NCI-H2171 treated with DMSO at 0.1 percent for 48 hours (cell line): ENCODE measurements at places on chromosomes 3 and 15.

- DNase-seq = peak; percentile 67
These were observed 6.6 kb downstream of the PPCDC start for GRCh38 chr15:75030023-75030413.

DNA sequence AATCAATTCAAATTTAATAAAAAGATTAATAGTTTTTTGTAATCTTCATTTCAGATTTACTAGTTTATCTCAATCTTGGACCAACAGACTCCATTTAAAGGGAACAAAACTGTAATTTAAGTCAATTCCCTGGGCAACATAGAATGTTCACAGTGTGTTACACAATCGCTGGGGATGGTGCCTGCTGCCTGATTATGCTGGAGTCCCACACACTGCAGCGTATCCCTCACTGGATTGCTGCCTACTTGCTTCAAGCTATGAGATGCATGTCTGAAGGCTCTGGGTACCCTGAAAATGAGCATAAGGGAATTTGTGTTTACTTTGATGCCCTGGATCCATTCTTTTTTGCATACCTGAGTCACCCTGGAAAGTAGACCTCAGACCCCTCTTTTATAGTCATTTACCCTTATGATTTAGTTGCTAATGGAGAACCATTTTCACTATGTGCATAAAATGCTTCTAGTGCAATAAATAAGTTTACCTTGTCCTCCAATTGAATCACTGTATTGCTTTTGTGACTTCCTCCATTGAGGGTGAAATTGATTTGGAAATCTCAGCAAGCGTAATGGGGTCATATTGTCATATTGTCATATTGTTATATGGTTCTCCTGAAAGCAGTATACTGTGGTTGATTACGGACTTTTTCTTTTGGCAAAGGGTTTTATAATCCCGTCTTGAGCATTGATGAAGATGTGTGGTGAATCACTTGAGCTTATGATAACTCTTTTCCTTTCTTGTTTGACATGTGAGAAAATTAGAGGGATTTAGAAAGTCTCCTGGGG, 35.9 kb downstream of the ITPR1 start:
- DNase-seq = no peak

DNA sequence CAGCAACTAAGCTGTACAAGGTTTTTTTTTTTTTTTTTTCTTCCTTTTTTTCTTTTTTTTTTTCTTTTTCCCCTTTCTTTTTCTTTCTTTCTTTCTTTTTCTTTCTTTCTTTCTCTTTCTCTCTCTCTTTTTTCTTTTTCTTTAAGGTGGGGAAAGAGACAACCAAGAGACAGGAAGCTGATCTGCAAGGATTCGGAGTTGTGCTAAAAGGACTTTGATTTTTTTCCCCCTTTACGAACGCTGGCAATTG, 148 bp downstream of the RBMS3 start:
- DNase-seq = peak; percentile 73

DNA sequence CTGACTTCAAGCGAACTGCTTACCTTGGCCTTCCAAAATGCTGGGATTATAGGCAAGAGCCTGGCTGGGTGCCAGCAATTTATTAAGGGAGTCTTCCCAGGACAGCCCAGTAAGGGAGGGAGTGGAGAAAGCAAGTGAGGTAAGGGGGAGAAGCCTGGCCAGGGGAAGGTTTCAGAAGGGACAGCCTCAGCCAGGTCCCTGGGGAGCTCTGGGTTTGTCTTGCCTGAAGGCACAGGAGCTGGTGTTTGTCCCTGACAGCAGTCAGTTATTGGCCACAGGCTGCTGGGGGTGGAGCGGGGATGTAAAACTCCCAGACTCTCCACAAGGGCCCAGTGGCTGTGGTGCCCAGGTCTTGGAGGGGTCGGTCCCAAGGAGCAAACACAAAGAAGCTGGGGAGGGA, 33.0 kb upstream of the CDCP1 start:
- DNase-seq = no peak

- no peak for DNase-seq
These were observed 28.8 kb downstream of the LRRFIP2 start for GRCh38 chr3:37145611-37146010.
